GF-D8 (cell line): ENCODE measurements at places on chromosomes 2 and 18.

GRCh38 chr2:232633413-232634205 lies at the start of gene EFHD1:
EFHD1 (plus strand) TSS chr2:232633604; CDS start chr2:232633705, 101 bp downstream.
- DNase-seq, result no peak

DNA sequence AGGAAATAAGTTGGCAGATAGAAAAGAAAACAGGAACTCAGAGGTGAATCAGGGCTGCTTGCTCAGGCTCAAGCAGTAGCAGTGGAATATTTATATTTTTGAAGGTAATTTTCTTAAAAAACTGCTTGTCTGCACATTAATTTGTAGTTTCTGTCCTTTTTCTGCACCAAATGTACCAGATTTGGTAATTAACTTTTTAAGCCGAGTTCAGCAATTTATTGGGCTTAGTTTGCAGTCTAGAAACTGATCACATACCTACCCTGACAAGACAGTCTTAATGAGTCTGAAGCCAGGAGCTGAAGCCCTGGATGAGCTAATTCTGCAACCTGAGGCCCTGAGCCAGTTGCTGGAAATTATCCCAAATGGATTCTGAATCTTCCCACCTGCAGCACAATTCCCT lies 647.0 kb downstream of the TDRD15 start:
- DNase-seq, result no peak

DNA sequence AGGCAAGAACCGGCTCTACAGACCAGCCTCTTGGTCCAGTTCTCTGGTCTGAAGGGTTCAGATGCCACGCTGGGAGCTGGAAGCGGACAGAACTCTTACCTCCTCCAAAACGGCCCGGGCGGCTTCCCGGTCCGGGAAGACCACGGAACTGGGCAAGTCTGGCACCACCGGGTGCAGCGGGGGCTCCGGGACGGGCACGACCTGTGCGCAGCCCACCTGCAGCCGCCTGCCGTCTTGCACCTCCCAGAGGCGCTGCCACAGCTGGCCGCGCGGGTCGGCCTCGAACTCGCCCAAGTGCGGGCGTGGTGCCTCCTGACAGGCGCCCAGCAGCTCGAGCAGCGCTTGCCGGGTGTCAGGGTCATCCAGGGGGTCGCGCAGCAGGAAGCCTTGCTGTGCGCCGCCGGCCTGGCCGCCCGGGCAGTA lies 773 bp downstream of the CMPK2 start:
- DNase-seq, result no peak

GRCh38 chr18:46756559-46757201 lies at the start of gene ST8SIA5:
ST8SIA5 (minus strand) TSS chr18:46757053; CDS start chr18:46756508, 545 bp downstream.
- DNase-seq, result no peak

DNA sequence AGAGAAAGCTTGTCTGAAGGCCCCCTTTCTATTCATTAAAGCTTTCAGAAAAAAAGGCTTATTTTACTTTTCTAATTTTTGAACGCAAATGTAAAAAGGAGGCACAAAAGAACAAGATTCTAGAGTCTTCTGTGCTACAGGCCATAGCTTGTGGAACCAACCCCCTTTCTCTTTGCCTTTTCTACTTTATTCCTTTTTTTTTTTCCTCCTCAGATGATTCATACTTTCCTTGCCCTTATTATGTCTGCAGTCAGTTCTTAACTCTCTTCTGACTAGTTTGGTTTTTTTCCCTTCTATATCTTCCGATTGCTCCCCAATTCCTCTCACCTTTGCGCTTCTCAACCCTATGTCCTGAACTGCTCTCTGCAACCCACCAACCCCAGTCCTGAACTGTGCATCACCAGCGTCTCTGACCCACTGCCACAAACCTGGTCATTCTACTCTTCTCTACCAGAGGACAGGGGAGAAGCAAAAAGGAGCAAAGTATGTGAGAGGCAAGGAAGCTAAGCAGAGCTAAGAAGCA lies 56.9 kb upstream of the WIPF1 start:
- DNase-seq, result no peak

- DNase-seq, result no peak
These were observed 12.9 kb upstream of the MC5R start for GRCh38 chr18:13810950-13811485.

DNA sequence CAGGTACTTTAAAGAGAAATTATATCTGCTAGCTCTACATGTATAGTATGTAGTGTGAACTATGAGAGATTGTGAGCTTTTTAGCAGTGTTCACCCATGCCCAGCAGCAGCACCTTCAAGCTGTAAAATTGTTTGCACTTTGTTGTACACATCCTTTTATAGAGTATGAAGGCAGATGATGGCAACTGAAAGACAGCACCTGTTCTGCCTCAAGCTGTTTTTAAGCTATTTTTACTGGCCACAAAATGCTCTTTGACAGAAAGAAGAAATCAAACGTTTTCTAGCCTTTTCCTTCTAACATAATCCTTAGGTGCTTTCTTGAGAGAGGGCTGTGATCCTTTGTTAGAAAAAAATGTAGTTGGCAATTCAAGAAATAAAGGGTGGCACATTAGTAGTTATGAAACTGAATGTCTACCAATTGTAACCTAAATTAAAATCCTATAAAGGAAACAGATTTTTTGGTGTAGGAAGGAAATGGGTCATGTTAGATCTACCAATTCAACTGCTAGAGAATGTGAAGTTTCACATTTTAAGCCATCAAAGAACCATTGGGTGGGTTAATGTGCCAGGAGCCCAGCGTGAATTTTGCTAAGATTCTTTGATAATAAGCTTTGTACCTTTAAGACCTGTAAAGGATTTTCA lies 59.5 kb downstream of the R3HDM1 start:
- no peak for DNase-seq

GRCh38 chr2:71526141-71526540 lies 72.8 kb downstream of the DYSF start:
- DNase-seq, result no peak

- no peak for DNase-seq
These were observed 98.8 kb downstream of the RHBDD1 start for GRCh38 chr2:226934546-226935201.

GRCh38 chr2:11094021-11094810 lies 61.1 kb upstream of the SLC66A3 start:
- DNase-seq, result no peak

DNA sequence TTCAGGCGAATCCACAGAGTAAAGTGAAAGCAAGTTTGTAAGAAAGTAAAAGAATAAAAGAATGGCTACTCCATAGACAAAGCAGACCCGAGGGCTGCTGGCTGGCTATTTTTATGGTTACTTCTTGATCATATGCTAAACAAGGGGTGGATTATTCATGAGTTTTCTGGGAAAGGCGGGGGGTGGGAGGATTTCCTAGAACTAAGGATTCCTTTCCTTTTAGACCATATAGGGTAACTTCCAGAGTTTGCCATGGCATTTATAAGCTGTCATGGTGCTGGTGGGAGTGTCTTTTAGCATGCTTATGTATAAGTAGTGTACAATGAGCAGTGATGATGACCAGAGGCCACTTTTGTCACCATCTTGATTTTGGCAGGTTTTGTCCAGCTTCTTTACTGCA lies 59.8 kb downstream of the SLC4A3 start:
- DNase-seq, result no peak

GRCh38 chr2:142866426-142866825 lies 11.0 kb upstream of the KYNU start:
- DNase-seq, result no peak

DNA sequence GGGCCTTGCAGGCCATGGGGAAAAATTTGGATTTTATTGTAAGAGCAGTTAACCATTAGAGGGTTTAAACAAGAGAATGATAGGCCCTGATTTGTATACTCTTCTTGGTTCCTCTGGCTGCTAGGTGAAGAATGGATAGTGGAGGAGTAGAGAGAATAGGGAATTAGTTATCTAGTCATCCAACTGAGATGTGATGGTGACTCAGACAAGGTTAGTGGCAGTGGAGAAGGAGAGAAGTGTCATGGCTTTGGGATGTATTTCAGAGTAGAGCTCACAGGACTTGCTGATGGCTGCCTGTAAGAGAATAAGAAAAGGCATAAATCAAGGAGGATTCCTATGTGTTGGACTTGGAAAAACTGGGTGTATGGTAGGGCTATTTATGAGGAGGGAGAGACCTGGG lies 169.4 kb downstream of the PLCL1 start:
- DNase-seq, result no peak
